ENCODE measurements at places on chromosomes 2 and 18.

DNA sequence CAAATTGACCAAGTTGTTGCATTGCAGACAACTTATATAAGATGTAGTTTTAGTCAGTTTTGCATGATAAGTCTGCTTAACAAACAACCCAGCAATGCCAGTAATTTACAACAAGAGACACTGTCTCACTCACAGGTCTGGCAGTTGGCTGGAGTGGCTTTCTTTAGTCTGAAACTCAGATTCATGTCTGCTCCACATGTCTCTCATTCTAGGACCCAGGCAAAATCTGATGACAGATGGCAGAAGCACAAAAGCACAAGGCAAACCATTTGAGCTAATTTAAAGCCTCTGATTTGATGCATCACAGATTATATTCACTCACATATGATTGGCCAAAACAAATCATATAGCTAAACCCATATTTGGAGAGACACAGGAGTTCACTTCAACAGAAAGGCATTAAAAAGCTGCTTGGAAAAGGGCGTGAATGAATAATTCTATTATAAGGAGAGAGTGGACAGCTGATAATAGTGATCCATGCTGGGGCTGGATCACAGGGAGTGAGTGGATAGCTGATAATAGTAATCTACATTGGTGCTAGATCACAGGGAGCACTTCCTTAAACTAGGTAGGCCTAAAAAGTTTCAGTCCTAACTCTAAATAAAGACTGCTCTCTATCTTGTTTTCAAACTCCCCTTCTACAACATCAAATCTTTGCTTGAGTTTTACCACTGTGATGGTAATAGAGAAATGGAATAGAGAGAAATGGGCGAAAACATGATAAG is 593.2 kb upstream of the ZNF804A start:
- DNase-seq, result no peak

GRCh38 chr2:190277234-190278112 is 42.2 kb downstream of the HIBCH start:
- peak; percentile 10 for DNase-seq

GRCh38 chr18:13437796-13438506 is 219.4 kb downstream of the LDLRAD4 start:
- no peak for DNase-seq

GRCh38 chr2:20185176-20186022 is 39.5 kb downstream of the SDC1 start:
- DNase-seq, result no peak

DNA sequence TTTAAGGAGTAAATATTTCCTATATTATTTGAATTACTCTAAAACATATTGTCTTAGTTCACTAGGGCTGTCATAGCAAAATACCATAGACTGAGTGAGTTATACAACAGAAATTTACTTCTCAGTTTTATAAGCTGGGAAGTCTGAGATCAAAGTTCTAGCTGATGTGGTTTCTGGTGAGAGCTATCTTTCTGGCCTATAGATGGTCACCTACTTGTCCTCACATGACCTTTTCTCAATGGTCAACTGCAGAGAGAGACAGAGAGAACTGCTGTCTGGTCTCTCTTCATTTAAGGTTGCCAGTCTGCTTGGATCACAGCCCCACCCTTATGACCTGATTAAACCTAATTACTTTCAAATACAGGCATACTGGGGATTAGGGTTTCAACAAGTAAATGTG is 490.9 kb downstream of the FBXO15 start:
- DNase-seq, result no peak

DNA sequence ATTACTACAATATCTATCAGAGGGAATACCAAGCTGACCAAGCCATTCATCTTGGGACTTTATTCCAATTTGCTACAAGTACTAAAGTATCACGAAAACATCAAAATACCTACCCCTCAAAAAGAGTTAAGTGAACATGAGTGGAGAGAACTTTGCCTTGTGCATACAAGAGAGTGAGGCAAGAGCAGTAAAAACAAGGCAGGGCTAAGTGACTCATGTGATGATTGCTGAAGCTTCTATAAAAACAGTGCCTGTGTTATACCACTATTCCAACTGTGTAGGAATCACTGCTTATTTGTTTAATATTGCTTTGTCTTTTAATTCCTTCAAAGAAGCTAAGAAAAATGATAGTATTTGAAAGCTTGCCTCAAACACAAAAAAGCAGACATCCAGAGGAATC is 61.2 kb downstream of the FARSB start:
- no peak for DNase-seq

DNA sequence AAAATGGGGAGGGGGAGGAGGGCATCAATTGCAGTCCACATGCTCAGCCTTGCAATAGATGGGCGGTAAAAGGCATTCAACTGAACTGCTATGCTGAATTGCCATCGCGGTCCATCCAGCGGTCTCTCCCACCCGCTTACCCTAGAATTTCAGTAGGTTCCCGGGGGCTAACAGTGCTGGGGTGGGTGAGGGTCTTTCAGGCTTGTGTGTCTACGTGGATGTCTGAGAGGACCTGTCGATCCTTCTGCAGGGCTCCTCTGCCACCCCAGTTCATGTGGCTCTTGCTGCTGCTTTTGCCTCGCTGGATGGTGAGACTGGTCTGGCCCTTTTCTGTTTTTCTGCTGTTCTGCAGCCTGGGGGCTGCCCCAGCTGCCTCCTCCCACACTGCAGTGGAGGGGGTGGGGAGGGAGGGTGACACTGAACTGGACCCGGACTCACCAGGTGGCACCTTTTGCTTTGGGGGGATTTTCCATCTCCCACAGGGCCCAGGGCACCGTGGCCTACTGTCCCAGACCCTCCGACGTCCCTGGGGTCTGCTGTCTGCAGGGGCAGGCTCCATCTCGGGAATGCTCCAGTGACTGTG is 14.1 kb downstream of the ACKR3 start:
- no peak for DNase-seq

- no peak for DNase-seq
Observed at GRCh38 chr2:189086710-189087109, 92.9 kb downstream of the COL5A2 start.

- no peak for DNase-seq
Observed at GRCh38 chr2:26570083-26570430, 71.1 kb downstream of the CIB4 start.

GRCh38 chr2:108288534-108289106 is at the start of gene SULT1C2:
TSS of gene SULT1C2 (plus strand) at chr2:108288895. CDS start at chr2:108293668, 4,773 bp downstream.
- no peak for DNase-seq

GRCh38 chr2:198279026-198279425 is 474.6 kb downstream of the PLCL1 start:
- DNase-seq, result no peak
